ENCODE measurements at places on chromosomes 2 and 18.

- DNase-seq: no peak
- peak overlapping the region; percentile 83 for H3K4me3 ChIP-seq
- no peaks in the 10 kb centered on the region for H3K36me3 ChIP-seq
- peak overlapping the region; percentile 79 for H3K27ac ChIP-seq
Observed at GRCh38 chr18:35497027-35497369, 762 bp downstream of the INO80C start.

DNA sequence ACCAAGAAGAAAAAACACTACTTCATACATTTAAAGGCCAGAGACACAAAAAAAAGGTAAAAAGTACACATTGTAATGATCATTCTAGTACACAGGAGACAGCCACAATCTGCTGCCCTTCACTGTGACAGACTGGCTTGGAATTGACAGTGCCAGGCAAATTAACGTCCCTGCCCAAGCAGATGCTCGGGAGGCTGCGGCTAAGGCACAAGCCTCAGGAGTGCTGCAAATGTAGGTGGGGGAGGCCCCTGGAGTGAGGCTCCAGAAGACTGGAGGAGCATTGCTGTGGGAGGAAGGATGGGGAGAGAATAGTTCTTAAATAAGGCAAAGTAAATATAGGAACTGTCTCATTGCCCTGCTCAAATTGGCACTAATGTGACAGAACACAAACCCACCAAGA is 18.6 kb downstream of the ERCC3 start:
- H3K27me3 ChIP-seq: no peaks in the 10 kb centered on the region
- H3K27ac ChIP-seq: no peak overlapping the region
- H3K4me1 ChIP-seq: no peaks in the 10 kb centered on the region
- peaks cover 56% of the 10 kb centered on the region for H3K36me3 ChIP-seq
- H3K4me3 ChIP-seq: no peak overlapping the region
- DNase-seq: no peak

DNA sequence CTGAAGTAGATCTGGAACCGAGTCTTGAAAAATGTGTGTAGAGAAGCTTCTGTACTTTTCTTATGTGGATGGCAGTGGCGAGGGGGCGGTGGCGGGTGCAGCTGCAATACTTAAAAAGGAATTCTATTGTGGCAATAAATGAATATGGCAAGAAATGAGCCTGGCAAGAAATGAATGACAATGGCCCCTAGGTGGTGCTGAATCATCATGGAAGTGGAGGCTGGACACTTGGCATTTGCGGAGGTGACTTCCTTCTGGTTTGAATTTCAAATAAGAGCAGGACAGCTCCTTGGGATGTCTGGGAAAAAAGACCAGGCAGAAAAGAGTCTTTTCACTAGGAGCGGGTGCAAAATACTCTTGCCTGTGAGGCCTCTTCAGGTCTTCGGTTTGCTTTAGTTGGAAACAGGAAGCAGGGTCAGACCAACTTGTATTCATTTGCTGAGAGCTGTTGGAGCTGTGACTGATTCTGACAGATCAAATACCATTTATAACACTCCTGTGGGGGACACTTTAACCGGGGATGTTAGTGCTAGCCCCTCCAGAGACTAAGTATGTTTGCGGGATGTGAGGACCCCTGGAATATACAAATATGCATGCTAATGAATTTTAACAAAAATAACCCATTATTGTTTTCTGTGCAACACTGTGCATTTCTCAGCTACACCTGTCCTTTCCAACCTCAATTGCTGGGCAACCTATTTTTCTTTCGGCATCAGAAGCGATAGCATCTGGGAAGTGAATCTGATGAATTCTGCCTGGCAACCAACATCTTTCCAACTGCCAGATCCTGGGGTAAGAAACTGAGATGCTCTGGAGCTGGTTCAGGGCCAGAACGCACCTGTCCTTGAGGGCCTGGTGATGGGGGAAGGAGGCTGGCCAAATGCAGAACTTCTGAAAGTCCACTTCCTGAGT is 35.4 kb downstream of the FASTKD2 start:
- peaks cover 8% of the 10 kb centered on the region for H3K4me1 ChIP-seq
- no peak overlapping the region for H3K4me3 ChIP-seq
- no peaks in the 10 kb centered on the region for H3K27me3 ChIP-seq
- peaks cover 8% of the 10 kb centered on the region for H3K36me3 ChIP-seq

DNA sequence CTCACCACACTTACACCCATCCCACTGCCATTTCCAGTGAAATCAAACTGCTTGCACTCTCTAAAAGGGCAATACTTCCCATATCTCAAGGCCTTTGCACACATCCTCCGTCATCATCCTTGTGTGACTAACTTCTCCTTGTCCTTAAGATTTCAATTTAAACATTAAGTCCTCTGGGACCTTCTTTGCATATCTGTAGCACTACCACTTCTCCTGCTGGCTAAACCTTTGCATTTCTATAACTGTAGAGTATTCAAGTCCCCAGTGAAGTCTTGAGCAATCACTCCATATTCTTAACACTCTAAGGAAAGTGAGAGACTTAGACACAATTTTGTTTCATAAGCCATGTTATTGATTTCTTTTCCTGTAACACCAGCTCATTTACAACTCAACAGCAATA is 136.8 kb upstream of the EPHA4 start:
- H3K27ac ChIP-seq: no peak overlapping the region
- no peaks in the 10 kb centered on the region for H3K4me1 ChIP-seq
- H3K4me3 ChIP-seq: no peak overlapping the region
- H3K27me3 ChIP-seq: no peaks in the 10 kb centered on the region

GRCh38 chr2:221170548-221170947 is 401.6 kb downstream of the EPHA4 start:
- no peaks in the 10 kb centered on the region for H3K27me3 ChIP-seq
- H3K4me1 ChIP-seq: no peaks in the 10 kb centered on the region
- no peak overlapping the region for H3K27ac ChIP-seq
- H3K36me3 ChIP-seq: no peaks in the 10 kb centered on the region
- no peak for DNase-seq

DNA sequence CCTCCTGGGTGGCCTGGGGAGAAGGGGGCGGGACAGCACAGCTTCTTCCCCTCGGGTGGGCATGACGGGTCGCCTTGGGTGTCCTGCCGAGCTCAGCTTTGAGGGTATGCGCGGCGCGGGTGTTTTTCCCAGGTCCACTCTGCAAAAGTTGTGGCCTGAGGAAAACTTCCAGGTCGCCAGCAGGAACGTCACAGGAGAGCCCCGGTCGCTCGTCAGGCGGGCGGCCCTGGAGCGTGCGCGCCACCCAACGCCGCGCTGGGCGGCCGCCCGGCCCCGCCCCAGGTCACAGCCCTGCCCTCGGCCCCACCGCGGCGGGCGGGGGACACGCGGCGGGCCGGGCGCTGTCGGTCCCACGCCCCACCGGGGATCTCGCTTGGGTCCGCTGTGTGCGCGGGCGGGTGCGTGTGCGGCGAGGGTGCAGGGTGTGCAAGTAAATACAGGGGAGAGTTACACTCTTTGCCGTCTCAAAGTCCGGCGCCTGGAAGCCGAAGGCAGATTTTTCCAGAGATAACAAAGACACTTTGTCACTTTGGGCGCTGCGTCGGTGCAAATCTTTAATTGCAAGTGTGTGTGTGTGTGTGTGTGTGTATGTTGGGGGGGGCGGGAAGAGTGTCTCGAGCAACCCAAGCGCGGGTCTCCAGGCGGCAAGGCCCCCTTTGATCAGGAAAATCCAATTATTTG is 616 bp upstream of the SP5 start:
- peaks cover 55% of the 10 kb centered on the region for H3K27me3 ChIP-seq
- peak; percentile 54 for DNase-seq
- H3K36me3 ChIP-seq: no peaks in the 10 kb centered on the region

DNA sequence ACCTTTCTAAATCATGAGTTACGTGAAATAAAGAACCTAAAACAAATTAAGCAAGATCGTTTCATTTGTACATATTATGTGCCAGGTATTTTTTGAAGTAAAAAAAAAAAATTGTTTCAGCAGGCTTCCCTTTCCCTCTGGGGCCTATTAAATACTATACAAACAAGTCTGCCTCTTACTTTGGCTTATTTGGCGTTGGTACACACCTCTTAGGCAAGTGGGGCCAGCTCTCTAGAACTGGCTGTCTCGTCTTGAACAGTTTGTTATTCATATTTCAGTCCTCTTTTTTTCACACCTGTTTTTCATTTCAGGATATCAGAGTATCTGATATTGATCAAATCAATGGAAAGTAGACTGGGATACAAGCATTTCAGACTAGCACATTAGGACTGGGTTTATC is 27.4 kb upstream of the PPP3R1 start:
- H3K36me3 ChIP-seq: no peaks in the 10 kb centered on the region
- H3K4me3 ChIP-seq: no peak overlapping the region
- H3K27ac ChIP-seq: no peak overlapping the region
- peak; percentile 11 for DNase-seq
- peaks cover 9% of the 10 kb centered on the region for H3K4me1 ChIP-seq
- no peaks in the 10 kb centered on the region for H3K27me3 ChIP-seq

DNA sequence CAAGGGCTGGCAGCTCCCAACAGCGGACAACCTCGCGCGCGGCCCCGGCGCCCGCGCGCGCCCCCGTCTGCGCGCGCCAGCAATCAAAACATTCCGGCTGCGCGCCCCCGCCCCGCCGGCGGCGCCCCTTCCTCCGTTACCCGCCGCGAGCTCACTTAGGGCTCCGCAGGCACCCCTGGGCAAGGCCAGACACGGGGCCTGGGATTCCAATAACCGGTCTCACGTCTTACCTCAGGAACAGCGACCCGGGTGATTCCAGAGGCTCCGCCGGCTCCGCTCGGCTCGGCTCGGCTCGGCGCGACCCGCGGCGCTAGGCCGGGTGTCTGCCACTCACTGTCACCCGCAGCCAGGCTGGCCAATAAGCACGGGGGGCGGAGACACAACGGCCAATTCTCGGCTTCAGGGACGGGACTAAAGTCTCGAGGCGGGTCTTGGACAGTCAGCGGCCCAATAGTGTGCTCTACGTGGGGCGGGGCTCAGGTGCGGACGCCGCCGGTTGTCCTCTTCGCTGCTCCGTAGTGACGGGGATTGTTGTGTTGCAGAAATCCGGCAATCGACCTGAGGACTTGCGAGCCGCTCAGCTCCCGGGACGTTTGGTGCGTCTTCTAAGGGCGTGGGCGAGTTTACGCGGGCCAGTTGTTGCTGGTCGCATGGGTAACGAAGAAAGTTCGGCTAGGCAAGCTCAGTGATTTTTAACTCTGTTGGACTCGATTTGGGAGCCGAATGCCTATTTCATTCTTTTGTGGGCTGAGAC is at the start of the genes ANKZF1 and ATG9A:
ANKZF1 (plus strand) TSS at position 502 of the 754 bp plus-strand sequence. CDS start 452 bp downstream, outside the sequence.
ATG9A (minus strand) TSS at position 332 of the 754 bp plus-strand sequence. CDS start 1,612 bp downstream, outside the sequence.
- H3K27me3 ChIP-seq: no peaks in the 10 kb centered on the region
- peaks cover 34% of the 10 kb centered on the region for H3K36me3 ChIP-seq
- H3K27ac ChIP-seq: peak within 1 kb of the TSS; percentile 95

DNA sequence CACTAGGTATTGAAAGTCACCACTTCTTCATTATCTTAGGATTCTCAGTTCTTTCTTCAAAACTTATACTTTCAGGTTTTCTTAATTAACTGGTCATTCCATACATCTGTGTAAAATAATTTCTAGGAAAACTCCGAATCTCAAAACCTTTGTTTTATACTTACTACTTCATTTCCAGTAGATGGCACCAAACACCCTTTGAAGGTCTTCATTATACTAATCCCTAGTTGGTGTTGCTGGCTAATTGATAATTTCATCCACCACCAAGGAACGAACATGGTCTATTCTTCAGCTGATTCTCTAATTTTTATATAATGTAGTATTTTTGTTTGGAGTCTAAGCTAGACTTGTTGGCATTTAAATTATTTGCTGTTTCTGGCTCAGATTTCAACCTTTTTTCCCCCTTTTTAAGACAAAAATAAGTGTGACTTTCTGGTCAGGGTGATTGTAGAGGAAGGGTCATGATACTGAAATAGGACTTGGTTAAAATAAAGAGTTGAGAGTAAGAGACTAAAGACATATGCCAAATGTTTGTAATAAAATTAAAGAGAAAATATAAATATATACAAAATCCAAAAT is 2.8 kb upstream of the MXD1 start:
- H3K4me3 ChIP-seq: no peak overlapping the region
- H3K27ac ChIP-seq: no peak overlapping the region
- no peaks in the 10 kb centered on the region for H3K27me3 ChIP-seq
- DNase-seq: peak; percentile 73

- H3K4me1 ChIP-seq: peaks cover 6% of the 10 kb centered on the region
- no peaks in the 10 kb centered on the region for H3K36me3 ChIP-seq
- peak; percentile 22 for DNase-seq
Observed at GRCh38 chr2:127422559-127423477, 4.6 kb downstream of the PROC start.

GRCh38 chr2:188042412-188042811 is 249.3 kb upstream of the GULP1 start:
- H3K36me3 ChIP-seq: no peaks in the 10 kb centered on the region
- no peaks in the 10 kb centered on the region for H3K4me1 ChIP-seq
- no peak overlapping the region for H3K4me3 ChIP-seq
- no peak for DNase-seq

DNA sequence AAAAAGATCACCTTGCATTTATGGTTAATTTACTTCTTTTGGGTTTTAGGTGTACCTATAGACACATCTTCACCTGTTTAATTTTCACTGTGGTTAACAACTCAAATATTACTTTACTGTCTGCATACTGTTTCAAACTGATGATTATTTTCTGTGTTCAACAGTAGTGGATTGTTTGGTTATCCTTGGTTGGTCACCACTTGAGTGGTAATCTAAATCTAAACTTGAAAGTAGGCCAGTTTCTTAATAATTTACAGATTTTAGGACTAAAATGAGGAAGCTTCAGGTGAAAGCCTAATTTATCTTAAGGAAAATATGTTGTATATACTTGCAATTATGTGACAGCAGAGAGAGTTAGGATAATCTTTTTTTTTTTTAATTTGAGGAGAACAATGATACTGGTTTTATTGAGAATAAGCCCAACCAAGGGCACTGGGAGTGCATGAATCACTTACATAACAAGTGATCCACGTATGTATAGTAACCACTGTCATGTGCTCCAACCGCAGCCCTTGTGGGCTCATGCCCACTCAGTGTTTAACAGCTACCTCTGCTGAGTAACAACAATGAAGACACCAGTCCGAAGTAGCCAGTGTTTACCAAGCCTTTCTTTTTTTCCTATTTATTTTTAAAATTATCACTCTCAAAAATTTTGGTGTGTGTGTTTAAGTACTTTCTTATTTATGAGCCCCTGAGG is 31.0 kb upstream of the WDSUB1 start:
- H3K27ac ChIP-seq: no peak overlapping the region
- no peaks in the 10 kb centered on the region for H3K4me1 ChIP-seq
- H3K27me3 ChIP-seq: no peaks in the 10 kb centered on the region

- H3K27ac ChIP-seq: no peak overlapping the region
- no peak overlapping the region for H3K4me3 ChIP-seq
- no peak for DNase-seq
- H3K27me3 ChIP-seq: no peaks in the 10 kb centered on the region
- no peaks in the 10 kb centered on the region for H3K4me1 ChIP-seq
- no peaks in the 10 kb centered on the region for H3K36me3 ChIP-seq
Observed at GRCh38 chr2:175832866-175833265, 169.2 kb downstream of the LNPK start.

GRCh38 chr2:236547725-236548124 is 21.9 kb upstream of the ACKR3 start:
- H3K4me1 ChIP-seq: no peaks in the 10 kb centered on the region
- H3K36me3 ChIP-seq: no peaks in the 10 kb centered on the region
- DNase-seq: no peak
- H3K27ac ChIP-seq: no peak overlapping the region

- H3K4me3 ChIP-seq: no peak overlapping the region
- H3K27ac ChIP-seq: no peak overlapping the region
- DNase-seq: no peak
- H3K27me3 ChIP-seq: no peaks in the 10 kb centered on the region
- H3K4me1 ChIP-seq: peaks cover 1% of the 10 kb centered on the region
- no peaks in the 10 kb centered on the region for H3K36me3 ChIP-seq
Observed at GRCh38 chr18:69992776-69993175, 45.1 kb upstream of the CD226 start.

All from lung (tissue), 17 donors.